Keratinocyte (primary cell): ENCODE measurements at places on chromosomes 1 and 21. TPM values are rescaled to one million over a fixed set of nuclear protein-coding genes. Genes with fewer than 3 reads are reported as not detected.

DNA sequence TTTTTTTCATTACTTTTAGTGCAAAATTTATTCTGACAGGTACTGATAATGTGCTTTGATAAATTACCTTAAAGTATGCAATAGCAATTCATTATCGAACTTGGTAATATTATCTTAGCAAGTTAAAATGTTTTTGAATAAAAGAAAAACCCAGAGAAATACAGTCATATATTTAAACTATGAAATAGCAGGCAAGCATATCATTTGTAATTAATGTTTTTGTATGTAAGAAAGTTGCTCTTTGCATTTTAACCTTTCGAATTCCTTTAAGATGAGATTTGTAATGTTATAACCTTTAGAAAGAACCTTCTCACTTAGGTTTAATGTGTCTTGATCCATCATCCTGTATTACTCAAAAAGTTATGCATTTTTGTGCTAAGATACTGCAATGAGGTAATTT, 585.6 kb downstream of the PTBP2 start:
- DNase-seq, result no peak

- DNase-seq, result no peak
Observed at GRCh38 chr1:6584126-6585080, 4.6 kb downstream of the ZBTB48 start.

DNA sequence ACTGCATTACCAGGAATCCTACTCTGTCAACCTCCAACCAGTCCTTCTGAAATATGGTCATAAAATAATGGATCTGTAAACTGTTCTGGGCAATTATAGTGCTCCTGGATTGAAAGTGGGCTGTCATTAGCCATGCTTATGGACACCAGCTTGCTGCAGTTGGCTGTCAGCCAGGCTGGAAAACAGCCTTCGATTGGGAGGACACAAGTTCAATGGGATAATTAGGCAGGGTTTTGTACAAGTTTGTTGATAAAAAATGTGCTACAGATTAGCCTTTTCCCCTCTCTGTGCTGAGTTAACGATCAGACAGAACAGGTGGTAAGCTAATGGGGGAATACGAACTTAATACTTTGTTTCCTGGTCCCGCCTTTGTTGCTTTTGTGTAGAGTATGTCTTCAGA, 413.9 kb downstream of the DUSP10 start:
- no peak for DNase-seq

GRCh38 chr1:54417123-54417522, 10.9 kb upstream of the SSBP3 start:
- no peak for DNase-seq

- DNase-seq, result no peak
Observed at GRCh38 chr1:245585252-245585959, 430.6 kb downstream of the KIF26B start.

DNA sequence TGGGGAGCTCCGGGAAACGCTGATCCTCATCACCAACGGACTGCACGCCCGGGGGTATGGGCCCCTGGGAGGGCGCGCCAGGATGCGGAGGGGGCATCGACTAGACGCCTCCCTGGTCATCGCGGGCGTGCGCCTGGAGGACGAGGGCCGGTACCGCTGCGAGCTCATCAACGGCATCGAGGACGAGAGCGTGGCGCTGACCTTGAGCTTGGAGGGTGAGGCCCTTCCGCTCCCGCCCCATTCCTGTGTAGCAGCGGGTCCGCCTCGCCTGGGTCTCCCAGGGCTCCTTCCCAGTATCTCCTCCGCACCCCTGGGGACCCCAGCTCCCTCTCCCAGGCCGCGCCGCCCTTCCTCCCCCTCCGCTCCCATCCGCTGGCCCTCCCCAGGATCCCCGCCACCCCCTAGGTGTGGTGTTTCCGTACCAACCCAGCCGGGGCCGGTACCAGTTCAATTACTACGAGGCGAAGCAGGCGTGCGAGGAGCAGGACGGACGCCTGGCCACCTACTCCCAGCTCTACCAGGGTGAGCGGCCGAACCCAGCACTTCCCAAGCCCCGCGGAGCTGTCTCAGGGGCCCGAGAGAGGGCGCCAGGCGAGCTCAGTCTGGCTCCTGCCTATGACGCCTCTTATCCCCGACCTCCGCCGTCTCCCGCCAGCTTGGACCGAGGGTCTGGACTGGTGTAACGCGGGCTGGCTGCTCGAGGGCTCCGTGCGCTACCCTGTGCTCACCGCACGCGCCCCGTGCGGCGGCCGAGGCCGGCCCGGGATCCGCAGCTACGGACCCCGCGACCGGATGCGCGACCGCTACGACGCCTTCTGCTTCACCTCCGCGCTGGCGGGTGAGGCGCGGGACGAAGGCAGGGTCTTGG, 5.0 kb downstream of the HAPLN2 start:
- no peak for DNase-seq

DNA sequence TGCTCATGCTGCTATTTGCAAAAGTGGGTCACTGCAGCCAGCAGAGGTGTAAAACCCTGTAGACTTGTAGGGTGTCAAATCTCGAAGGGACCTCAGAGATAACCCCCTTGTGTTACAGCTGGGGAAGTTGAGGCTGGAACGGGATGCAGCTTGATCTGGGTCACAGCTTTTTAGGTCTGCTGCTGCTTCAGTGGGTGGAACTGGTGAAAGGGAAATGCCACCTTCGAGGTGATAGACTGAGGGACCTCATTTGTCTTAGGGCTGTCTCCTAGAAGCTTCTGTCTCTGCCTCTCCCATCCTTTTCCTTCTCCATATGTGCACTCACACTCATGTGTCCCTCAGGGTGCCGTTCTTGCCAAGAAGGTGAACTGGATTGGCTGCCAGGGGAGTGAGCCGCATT, 35.4 kb downstream of the QSOX1 start:
- DNase-seq, result no peak

Gene PDZK1IP1
- 1.5 to 29.2 TPM (median 1.5 TPM) in 3 replicates for polyA plus RNA-seq

Gene FCRL5
- 0.03 TPM in 1 of 3 replicates, not detected in the others for polyA plus RNA-seq

Gene MARK1
- polyA plus RNA-seq, result 6.1 to 11.3 TPM (median 8.4 TPM) in 3 replicates

Gene ASCL5
- not detected in 3 replicates for polyA plus RNA-seq

Gene PALMD
- 3.5 to 6.8 TPM (median 5.8 TPM) in 3 replicates for polyA plus RNA-seq
